ENCODE measurements at places on chromosomes 13 and 19.
A peak's percentile ranks its signal among the peaks of the same experiment; 100 is the strongest.

DNA sequence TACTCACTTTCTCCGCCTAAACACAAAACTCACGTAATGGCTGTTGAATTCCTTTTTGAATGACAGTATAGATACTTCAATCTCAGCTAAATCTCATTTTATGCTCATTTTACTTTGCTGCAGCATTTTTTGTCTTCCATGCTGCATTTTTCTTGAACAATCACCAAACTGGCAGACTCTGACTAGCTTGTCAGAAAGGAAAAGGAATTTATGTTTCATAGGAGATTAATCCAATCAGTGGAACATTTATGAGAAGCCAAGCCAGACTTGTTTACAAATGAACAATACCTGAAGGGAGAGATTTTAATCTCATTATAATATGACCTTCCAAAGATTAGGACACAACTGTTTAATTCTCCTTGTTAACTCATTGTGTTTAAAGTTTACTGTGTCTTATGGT lies 1044.3 kb downstream of the DIAPH3 start:
- no peak for DNase-seq

- DNase-seq = peak; percentile 49
These were observed 39.3 kb downstream of the EFNA2 start for GRCh38 chr19:1324806-1325567.

DNA sequence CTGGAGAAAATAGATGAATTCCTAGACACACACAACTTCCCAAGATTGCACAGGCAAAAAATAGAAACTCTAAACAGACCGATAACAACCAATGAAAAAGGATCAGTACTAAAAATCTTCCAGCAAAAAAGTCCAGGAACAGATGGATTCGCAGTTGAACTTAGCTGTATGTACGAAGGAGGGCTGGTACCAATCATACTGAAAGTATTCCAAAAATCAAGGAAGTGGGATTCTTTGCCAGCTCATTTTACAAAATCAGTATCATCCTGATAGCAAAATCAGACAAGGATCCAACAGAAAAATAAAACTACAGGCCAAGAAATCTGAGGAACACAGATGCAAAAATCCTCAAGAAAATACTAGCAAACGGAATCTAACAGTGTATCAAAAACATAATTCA lies 6.5 kb upstream of the LILRB2 start:
- peak; percentile 49 for DNase-seq

DNA sequence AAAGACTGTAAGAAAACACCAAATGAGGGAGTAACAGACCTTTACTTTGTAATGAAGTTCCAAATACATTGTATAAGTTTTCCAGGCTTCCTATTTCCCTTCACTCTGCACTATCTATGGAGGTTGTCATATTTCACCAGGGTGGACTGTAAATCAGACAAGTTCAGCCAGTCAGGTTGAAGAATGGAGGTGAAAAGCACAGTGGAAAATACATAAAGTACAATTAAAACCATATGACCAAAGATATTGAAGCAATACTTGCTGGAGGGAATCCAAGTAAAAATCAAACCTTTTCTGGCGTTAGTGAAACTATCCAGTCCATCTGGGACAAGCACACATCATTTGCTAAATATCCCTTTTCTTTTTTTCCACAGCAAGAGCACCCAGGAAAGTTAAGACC lies 3.2 kb downstream of the LHFPL6 start:
- DNase-seq = peak; percentile 70

DNA sequence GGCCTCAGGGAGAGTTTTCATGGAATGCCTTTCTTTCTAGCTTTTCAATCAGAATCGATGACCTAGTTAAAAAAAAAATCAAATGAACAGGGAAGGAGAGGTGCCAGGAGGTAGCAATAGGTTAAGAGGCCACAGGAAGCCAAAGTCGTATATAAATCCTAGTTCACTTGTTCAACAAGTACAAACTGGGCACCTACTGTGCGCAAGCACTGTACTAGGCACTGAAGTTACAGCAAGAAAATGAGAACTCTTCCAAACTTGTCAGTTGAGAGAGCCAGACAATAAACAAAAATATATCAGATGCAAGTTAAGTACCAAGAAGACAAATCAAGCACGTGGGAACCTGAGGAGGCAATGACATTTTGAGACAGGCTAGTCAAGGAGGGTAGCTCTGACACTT lies 6.1 kb downstream of the SUGP2 start:
- no peak for DNase-seq

DNA sequence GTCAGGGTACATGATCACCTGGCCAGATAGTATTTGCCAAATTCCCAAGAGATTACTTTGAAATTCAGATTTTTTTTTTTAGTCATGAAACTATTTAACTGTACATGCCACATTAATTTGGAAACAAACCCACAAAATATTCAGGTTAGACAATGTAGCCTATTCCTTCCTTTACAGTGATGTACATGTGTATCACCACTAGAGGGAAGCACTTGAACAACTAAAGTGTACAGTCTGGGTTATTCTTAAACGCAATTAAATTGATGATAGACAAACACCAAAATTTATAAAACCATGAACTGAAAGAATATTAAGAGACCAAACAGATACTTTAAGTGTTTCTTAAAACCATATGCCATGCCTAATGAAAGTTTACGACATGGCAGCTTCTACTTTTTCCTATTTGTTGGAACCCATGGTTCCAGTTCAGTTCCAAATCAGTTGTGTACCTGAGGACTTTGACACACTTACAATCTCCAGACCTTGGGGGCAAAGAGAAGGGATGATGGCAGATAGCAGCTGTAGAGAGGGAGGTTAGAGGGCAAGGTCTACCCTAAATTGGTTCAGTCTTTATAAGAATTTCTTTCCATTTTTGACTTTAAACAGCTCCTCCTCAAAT lies 52.8 kb downstream of the TNFSF13B start:
- peak; percentile 19 for DNase-seq

GRCh38 chr19:36420961-36421748 lies 2.7 kb upstream of the ZFP82 start:
- DNase-seq = no peak

GRCh38 chr13:23288564-23288963 lies 107.8 kb downstream of the SGCG start:
- DNase-seq = no peak

GRCh38 chr13:92074658-92075057 lies 676.2 kb downstream of the GPC5 start:
- no peak for DNase-seq

DNA sequence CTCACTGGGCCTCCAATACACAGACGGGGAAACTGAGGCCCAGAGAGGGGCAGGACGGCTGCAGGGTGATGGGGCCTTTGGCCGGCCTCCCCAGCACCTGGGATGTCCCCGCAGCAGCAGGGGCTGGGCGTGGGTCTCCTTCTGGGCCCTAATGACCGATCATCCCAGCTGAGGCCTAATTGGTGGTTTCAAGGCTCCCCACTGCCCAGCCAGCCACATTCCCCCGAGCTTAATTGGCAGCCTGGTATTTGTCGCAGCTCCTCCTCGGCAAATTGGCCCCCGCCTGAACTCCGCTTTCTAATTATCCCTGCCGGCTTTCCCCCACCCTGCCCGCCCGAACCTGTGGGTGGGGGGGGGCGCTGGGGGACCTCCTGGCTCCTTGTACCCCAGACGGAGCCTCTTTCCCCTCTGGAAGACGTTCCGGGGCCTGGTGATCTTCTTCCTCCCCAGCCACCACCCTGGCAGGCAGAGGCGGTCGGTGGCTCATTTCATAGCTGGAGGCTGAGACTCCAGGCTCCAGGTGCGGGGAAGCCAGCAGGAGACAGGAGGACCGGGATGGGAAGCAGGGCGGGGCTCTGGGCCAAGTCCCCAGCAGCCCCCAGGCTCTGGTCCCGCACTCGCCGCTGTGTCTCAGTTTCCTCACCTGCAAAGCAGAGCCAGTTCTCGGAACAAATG lies 27.2 kb upstream of the WDR18 start:
- peak; percentile 17 for DNase-seq

DNA sequence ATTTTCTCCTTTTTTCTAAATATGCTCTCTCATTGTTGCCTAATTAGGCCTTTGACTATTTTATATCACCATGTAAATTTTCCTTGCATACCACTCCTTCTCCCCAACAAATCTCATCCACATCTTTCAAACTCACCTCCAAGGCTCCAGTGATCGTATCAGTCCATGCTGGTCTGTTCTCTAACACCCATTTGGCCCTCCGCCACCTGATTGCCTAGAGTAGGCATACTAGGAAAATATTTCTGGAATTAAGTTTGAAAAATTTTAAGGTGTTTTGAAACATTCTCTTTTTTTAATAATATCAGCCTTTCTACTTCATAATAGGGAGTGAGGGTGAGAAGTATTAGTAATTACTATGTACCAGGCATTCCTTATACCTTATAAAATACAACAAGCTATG lies 473.9 kb downstream of the FGF9 start:
- no peak for DNase-seq

- no peak for DNase-seq
These were observed 42.7 kb upstream of the MIR17HG start for GRCh38 chr13:91304741-91305140.

- DNase-seq = peak; percentile 34
These were observed 41.9 kb upstream of the POSTN start for GRCh38 chr13:37640499-37640898.

- DNase-seq = no peak
These were observed 153.5 kb downstream of the HS6ST3 start for GRCh38 chr13:96243376-96243775.

DNA sequence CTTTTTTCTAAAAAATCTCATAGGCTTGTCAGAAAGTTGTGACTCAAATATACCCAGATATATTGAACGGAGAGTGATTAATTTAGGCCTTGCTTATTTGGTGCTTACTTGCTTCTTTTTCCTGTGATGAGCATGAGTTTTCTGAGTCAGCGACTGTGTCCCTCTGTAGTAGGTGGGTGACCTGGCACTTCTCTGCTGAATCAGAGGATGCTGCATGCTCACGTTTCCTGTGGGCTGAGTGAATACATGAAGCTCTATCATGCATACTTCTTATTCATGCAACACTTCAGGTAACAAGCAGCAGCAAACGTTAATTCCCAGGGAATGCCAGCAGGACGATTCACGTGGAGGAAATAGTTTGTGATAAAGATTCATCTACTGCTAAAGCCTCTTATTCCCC lies 245.0 kb downstream of the KLF5 start:
- no peak for DNase-seq

GRCh38 chr13:48412881-48413351 lies at the start of gene LPAR6:
LPAR6 (minus strand) TSS chr13:48413113; CDS start chr13:48412423, 690 bp downstream.
- no peak for DNase-seq

DNA sequence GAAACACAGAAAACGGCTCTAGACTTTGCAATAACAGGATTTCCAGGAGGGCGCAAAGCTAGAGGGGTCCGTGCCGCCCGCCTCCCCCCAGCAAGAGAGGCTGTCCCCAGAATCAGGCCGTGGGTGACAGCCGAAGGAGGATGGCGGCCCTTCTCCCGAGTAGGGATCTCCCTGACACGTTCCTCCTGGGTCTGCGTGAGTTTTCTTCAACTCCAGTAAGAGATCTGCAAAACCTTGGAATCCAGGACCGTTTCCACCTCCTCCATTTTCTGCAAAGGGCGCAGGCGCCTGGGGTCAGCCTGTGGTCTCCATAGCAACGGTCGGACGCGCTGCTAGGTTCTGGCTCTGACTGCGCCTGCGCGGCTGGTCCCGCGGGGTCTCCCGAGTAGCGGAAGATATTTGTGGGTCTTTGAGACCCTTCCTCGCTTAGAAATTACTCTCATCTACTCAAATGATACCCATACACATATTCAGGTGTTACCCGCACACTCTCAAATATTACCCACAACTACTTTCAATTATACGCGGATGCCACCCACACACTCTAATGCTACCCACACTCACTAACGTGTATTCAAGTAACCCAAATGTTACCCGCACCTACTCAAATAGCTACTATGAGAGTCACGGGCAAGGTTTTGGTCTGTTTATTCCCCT lies 2.1 kb downstream of the PNMA8C start:
- no peak for DNase-seq

- DNase-seq = no peak
These were observed 75.2 kb upstream of the MRI1 start for GRCh38 chr19:13689085-13689484.

- no peak for DNase-seq
These were observed 300.5 kb downstream of the PCDH17 start for GRCh38 chr13:57932061-57932460.

DNA sequence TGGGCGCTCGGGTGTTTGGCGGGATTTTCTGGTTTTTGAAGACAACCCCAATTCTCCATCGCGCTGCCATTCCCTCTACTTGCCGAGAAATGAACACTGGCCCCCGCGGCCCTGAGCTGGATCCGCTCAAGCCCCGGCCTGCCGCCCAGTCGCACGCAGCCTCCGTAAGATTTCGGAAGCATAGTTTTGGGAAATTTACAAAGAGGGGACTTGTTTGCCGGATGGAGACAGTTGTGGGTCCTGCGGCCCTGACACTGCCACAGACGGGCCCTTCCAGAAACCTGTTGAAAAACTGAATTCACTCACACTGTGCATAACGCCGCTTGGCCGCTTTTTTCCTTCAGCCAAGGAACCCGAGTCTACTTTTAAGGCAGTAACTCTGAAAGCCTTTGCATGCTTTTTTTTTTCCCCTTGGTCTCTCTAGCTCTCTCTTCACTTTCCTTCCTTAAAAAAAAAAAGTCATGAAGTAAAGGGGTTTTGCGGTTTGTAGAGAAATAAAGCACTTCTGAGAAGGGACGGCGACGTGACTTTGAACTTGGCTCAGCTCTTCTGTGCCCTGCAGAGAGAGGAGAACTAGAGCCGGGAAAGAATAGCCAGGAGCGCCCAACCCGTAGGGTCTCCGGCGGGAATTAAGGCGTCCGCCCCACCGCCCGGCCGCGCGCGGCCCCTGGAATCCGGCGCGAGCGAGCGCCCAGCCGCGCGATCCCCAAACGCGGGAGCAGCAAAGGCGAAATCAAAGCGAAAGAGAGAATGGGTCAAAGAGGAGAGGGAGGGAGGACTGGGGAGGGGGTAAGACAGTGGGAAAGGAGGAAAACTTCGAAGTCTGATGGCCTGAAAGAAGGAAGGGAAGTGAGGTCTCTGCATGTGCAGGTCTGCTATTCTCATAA lies 3.4 kb upstream of the ZIC2 start:
- no peak for DNase-seq

GRCh38 chr19:31955061-31955460 lies 390.3 kb upstream of the ZNF507 start:
- DNase-seq = no peak

- no peak for DNase-seq
These were observed 87.1 kb upstream of the STK24 start for GRCh38 chr13:98664047-98664446.

- no peak for DNase-seq
These were observed 8.1 kb downstream of the SULT2B1 start for GRCh38 chr19:48560095-48560530.
